CD4-positive, alpha-beta T cell treated with Interleukin-1 beta for 1 hour (primary cell): ENCODE measurements at places on chromosomes 12 and 14.

DNA sequence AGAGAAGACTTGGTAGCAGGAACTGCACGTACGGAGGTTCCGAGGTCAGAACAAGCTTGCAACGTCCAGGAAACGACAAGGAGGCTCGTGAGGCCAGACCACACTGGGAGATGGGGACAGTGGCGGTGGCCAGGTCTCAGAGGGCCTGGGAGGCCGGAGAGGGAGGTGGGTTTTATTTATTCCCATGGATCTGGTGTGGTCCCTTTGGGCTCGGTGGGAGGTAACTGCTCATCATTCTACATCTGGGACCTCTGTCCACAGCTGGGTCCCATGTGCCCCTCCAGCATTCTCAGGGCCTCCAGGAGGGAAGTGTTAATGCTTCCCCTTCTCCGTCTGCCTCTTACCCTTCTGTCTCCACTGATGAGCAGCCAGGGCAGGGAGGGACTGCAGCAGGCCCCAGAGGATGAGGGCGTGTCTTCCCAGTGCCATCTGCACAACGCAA is 35.7 kb upstream of the NCOR2 start:
- no peak for DNase-seq

- DNase-seq: no peak
Observed at GRCh38 chr12:53004178-53004577, 2.1 kb upstream of the EIF4B start.

DNA sequence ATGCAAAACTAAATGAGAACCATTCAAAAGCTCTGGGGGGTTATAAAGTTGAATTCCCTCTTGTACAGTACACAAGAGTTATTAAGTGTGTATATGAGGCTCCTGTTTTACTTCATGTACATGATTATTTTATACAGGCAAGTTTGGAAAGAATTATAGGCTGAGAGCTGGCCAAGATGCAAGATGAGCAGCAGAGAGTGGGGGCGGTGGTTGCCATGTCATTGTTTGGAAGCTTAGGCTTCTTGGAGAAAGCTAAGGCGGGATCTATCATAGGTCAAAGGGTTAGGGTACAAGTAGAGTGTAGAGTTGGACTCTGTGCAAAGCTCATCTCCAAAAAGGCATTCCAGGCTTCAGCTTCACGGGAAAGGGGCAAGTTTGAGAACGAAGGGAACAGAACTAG is 297.1 kb upstream of the TBX3 start:
- no peak for DNase-seq

DNA sequence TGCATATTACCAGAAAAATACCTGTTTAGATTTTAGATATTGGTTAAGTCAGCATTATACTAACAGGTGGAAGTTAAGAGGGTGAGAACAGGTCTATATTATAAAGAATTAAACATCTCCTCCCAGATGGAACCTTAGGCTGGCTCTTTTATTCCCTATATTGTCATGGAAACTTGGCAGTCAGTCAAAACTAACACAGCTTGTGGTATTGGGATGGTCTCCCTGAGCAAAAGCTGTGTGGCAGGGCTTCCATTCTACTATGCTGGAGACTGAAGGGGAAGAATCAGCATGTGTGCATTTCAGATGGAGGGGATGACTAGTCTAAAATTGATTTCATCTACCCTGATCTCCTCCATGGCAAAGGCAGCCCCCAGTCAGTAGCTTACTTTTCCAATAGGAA is 66.7 kb downstream of the SMOC1 start:
- DNase-seq: no peak

DNA sequence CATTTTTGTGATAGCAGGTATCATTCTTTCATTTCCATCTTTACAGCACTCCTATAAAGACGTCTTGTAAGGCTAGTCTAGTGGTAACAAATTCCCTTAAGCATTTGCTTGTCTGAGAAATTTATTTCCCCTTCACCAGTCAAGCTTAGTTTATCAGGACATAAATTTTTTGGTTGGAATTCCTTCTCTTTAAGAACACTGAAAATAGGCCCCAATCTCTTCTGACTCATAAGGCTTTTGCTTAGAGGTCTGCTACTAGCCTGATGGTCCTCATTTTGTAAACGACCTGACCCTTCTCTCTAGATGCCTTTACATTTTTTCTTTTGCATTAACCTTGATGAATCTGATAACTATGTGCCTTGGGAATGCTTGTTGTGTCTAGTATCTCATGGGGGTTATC is 20.3 kb downstream of the OLR1 start:
- no peak for DNase-seq

DNA sequence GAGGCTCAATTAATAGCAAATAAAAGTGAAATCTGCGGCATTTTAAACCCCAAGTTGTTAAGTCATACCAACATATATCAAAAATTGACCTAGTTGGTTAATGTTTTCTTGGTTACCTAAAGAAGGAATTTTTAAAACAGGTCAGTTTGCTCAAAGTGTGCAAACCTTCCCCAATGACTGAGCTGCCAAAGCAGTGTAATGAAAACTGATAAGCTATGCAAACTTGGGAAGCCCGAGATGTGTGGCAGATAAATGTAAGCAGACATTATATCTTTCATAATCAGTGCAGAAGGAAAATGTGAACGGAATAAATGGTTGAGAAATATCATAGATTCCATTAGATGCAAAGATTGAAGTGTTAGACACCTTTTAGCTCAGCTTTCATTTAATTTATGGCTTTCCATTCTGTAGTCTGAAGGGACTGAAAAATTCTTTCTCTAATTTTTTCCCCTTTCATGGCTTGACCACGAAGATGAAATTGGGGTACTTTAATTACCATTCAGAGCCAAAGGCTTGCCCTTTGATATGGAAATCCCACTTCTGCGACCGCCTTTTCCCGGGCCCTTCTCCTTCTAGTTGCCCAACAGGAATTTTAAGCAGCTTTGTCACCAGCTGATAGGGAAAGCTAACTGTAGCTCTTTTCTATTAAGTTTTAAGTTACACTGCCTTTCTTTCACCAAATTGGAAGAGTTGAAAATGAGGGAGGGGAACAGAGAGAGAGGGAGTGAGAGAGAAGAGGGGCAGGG is 306.6 kb upstream of the SOX5 start:
- no peak for DNase-seq

DNA sequence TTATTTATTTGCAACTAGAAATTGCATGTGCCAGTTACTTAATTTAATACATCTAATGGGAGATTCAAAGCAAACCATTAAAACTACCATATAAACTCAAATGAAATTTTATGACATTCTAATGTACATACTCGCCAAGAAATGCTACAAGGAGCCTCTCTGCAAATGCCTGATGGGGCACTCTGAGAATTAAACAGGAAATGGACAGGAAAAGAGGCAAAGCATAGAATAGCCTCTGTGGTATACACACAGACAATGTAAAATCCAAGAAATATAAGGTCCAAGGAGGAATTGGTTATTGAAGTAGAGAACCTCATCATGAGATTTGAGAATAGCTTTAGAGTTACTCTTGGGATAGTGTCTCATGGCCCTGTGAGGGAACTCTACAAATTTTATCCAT is 41.2 kb downstream of the RAB21 start:
- DNase-seq: no peak

- DNase-seq: no peak
Observed at GRCh38 chr12:54266852-54267251, 13.1 kb downstream of the CBX5 start.

GRCh38 chr12:16612647-16613046 is 6.7 kb upstream of the LMO3 start:
- DNase-seq: no peak

DNA sequence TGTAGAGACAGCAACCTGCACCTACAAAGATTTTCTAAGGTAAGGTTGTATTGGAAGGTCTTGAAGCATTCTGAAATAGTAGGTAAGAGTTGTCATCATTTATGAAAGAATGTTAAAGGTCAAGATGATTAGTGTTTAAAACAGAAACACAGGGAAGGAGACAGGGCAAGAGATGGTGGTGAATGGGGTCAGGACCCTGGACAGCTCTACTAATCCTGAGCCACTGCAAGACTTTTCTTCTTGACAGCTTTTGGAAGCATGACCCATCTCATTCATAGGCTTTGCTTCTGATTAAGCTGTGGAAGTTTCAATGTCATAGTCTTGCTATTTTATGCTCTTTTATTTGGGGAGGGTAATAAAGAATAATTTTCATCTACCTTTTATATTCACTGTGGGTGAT is 75.5 kb upstream of the CAND1 start:
- DNase-seq: no peak

DNA sequence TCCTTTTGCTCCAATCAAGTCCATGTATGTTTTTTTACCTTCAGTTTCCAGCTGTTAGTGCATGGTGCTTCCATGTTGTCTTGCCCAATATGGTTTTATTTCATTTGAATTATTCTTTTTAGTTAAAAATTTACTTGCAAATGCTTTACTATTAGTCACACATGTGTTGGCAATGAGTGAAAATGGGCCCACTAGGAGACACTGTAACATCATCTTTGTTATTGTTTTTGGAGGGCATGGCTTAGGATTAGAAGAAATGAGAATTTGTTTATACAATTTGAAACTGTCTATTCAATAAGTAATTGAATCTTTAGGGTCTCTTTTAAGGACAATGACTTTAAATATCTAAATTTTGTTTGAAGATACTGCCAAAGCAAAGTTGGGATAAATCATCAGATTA is 133.7 kb downstream of the BRMS1L start:
- DNase-seq: no peak

GRCh38 chr12:6326316-6327228 is 15.3 kb downstream of the TNFRSF1A start:
- peak; percentile 30 for DNase-seq

DNA sequence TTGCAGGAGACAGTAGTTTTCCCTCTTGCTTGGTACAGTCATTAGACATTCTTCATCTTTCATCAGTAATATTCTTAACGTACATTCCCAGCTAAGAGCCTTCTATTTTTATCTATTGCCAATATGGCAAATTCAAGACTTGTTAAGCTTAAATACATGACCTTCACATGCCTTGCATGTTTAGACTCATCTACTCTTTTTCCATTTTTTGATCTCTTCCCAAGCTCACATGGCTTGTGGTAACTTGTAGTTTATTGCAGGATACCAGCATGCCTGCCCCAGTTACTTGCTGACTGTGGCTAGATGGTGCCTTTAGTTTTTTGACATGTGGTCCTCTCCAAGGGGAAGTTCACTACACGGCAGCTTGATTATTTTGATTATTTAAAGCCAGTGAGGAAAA is 729.0 kb downstream of the SLC6A15 start:
- DNase-seq: no peak

- no peak for DNase-seq
Observed at GRCh38 chr14:54837508-54838149, 65.0 kb downstream of the GCH1 start.

GRCh38 chr12:89999699-90000505 is 291.3 kb upstream of the ATP2B1 start:
- DNase-seq: no peak

- no peak for DNase-seq
Observed at GRCh38 chr12:22641353-22642053, 16.5 kb downstream of the ETNK1 start.

GRCh38 chr12:128806573-128806972 is 17.2 kb downstream of the SLC15A4 start:
- no peak for DNase-seq

- no peak for DNase-seq
Observed at GRCh38 chr14:61973981-61974380, 211.8 kb downstream of the SNAPC1 start.

- DNase-seq: no peak
Observed at GRCh38 chr14:38848243-38848935, 254.6 kb downstream of the SEC23A start.

DNA sequence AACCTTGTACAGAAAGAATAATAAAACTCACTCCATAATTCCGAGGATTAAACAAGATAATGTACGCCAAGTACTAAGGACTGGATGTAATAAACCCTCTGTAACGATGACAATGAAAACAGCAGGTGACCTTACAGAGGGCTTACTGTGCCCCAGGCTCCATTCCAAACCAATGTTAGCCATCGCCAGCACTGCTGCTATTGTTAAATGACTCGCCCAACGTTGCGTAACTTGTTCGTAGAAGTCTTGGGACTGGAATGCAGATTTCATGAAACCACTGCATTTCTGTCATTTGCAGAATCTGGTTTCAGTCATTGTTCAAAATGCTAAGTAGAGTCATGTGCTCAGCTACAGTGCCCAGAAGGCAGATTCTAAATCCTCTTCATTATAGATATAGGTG is 728 bp upstream of the STON2 start:
- DNase-seq: no peak
